ENCODE measurements at places on chromosomes 7 and 10. TPM values are rescaled to one million over a fixed set of nuclear protein-coding genes. Genes with fewer than 3 reads are reported as not detected.

The PLCE1 gene
- total RNA-seq = not detected

GRCh38 chr10:131946321-131946751, 35.4 kb downstream of the BNIP3 start:
- DNase-seq = no peak

The PKD2L1 gene
- not detected for total RNA-seq

The UTF1 gene
- not detected for total RNA-seq

DNA sequence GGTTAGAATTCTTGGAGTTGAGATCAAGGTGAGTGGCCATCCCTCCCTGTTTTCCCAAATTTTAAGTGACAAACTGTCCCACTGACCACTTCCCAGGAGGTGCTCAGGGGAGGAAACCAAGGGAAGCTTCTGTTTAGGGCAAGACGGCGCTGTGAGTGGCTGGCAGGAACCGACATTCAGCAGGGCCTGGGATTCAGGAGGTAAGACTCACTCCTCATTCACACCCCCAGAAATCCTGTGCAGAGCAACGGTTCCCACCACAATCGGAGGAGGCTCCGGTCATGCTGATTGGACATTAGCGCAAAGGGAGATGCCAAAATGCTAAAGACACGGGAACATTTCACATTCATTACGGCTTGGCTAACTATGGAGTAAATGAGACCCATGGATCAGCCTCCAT, 200.9 kb downstream of the GRID1 start:
- DNase-seq = no peak

- peak; percentile 74 for DNase-seq
Measured at GRCh38 chr10:110568055-110568735, 700 bp downstream of the SMC3 start.

Data from activated CD8-positive, alpha-beta T cell treated with anti-CD3 and anti-CD28 coated beads for 36 hours (primary cell).